DND-41 (cell line): ENCODE measurements at places on chromosomes 12 and 14.

DNA sequence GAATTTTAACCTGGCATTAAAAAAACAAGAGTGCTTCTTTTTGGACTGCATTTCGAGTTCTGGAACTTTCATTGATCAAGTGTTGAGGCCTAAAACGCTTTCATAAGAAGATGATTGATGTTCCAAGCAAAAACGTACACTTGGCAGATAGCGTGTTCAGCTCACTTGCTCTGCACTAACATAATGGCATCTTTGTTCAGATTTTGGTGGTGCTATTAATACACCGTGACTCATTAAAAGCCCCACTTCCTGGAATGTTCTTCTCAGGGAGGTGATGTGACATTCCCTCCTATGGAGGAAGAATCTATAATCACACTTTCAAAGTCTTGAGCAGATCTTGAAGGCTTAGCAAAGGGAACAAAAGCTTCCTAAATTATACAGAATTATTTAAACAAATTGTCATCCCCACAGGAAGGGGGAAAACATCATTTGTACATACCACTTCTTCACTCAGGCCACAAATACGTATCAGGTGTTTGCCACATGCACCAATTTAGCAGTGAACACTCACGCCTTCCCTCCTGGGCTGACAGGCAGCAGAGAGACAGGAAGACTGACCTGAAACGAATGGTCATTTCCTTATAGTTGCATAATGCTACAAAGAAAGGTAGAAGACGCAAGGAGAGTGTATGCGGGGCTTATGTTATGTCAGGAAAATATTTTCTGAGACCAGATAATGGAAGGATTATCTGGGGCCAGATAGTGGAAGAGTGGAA is 15.4 kb downstream of the HSP90AA1 start:
- DNase-seq = no peak

DNA sequence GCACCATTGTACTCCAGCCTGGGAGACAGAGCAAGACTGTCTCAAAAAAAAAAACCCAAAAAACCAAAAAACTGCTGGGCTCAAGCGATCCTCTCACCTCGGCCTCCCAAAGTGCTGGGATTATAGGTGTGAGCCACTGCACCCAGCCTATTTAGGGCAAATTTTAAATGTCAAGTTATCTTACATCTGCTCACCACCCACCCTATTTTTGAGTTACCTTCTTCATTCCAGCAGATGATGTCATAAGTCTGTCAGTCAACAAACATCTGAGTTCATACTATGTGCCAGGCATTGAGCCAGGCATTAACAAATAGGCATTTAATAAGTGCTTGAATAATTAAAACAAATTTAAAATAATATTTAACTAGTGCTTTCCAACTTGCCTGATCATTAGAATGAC is 21.5 kb downstream of the BATF start:
- DNase-seq = no peak

DNA sequence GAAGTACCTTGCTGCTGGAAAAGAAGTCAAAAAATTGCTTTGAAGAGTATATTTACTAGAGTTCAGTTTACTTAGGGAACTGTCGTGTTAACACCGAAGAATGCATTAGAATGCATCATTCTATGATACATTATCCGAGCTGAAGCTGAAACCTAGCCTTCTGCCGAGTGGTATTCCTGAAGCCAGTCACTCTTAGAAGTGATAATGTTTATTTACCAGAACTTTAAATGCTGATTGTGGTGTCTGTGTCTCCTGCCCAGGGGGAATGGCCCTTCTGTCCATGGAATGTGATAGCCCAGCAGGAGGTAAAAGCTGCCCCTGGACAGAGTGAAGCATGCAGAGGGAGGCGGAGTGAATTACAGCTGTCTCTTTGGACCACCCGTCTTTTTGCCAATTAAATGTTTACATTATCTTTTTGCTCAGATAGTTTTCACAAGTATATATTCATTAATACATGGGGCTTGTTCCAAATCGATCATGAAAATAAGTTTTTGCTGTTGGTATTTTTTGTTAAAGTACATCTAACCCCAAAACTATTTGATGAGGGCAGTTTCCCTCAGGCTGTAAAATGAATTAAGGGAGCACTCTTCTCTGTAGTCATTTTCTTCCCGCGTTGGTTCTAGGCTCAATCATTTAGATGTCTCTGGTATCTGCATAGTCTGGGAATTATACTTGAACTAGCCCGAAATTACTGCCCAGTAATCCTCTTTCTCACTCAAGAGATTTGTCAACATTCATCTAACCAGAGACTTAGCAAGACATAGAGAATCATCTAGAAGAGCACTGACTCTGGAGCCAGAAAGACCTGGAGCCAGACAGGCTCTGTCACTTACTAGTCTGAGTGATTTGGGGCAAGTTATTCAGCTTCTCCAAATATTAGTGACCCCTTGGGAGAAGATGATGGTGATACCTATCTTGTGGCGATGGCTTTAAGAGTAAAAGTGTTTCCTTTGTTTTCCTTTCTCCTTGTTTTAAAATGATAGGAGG is 147.6 kb downstream of the CRADD start:
- DNase-seq = no peak

DNA sequence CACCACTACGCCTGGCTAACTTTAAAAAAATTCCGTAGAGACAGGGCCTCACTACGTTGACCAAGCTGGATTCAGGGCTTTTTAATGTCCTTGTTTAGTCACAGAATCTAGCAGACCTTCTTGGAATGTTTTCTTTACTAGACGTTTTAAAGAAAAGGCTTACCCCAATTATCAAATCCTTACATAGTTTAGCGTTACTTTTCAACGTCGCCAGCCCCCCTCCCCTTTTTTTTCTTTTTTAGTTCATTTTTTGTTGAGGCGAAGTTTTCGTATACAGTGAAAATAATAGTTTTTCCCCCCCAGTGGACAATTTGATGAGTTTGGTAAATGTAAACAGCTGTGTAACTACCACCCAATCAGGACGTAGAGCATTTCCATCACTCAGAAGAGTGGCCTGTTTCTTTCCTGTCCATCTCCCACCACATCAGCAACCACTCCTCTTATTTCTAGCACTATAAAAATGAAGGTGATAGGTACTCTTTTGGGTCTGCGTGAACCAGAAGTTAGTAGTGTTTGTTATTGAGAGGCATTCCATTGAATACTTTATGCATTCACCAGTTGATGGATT is 753 bp upstream of the DLGAP5 start:
- DNase-seq = no peak
